ENCODE measurements at places on chromosomes 16 and 17.

DNA sequence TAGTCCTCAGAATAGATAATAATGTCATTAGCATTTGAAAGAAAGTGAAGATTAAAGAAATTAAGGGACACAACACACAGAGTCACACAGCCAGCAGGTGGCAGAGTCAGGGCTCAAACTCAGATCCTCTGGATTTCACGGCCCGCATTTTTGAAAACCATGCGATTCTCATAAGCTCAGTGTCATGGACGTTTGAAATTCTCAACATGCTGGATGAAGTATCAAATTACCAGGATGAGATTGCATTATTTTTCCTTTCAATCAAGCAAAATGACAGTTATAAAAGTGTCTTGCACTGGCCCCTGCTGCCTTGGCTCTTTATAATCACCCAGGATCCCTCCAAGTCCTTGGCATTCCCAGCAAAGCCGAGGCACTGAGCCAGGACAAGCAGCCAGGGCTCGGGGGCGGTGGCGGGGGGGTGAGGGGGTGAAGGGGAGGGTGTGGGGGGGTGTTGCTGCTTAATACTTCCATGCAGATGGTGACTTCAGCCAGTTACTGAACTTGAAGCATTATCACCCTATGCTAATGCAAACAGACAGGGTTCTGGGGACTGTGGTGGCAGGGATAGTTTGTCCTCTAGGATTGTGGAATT, 6.6 kb upstream of the BMERB1 start:
- peaks cover 3% of the 10 kb centered on the region for H3K4me1 ChIP-seq
- DNase-seq: peak; percentile 76
- no peak overlapping the region for H3K4me3 ChIP-seq
- peaks cover 1% of the 10 kb centered on the region for H3K27me3 ChIP-seq
- H3K36me3 ChIP-seq: no peaks in the 10 kb centered on the region
- no peak overlapping the region for H3K27ac ChIP-seq

- H3K36me3 ChIP-seq: no peaks in the 10 kb centered on the region
- H3K27me3 ChIP-seq: peaks cover 11% of the 10 kb centered on the region
- H3K27ac ChIP-seq: no peak overlapping the region
- no peaks in the 10 kb centered on the region for H3K4me1 ChIP-seq
- no peak overlapping the region for H3K4me3 ChIP-seq
- DNase-seq: no peak
Observed at GRCh38 chr16:27818246-27818645, 245.3 kb downstream of the GSG1L start.

DNA sequence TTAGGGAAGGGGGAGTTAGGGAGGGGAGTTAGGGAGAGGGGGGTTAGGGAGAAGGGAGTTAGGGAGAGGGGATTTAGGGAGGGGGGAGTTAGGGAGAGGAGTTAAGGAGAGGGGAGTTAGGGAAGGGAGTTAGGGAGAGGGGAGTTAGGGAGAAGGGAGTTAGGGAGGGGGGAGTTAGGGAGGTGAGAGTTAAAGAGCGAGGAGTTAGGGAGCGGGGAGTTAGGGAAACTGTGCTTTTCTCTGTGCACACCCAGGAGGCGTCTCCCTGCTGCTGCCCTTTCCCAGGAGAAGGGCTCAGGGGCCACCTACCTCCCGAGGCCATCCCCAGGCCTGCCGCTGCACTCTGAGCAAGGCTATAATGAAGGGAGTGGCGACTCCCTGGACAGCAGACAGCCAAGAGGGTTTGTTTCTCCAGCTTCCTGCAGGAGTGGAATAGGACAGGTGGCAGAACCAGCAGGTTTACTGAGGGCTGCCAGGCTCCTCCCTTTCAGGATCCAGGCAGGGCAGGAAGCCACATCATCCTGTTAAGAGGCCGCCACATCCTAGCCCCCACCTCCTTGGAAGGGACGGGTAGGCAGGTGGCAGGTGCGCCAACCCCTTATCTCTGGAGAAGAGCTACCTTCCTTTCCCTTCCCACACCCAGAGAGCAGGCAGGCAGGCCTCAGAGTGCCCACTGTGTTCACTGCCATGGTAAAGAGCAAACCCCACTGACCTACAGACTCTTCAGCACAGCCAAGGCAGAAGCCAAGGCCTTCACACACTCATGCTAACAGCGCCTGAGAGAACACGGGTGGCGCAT, 4.3 kb downstream of the CANT1 start:
- peak; percentile 32 for DNase-seq
- no peak overlapping the region for H3K4me3 ChIP-seq
- peaks cover 4% of the 10 kb centered on the region for H3K36me3 ChIP-seq
- no peaks in the 10 kb centered on the region for H3K27me3 ChIP-seq

- DNase-seq: no peak
- H3K36me3 ChIP-seq: no peaks in the 10 kb centered on the region
- no peaks in the 10 kb centered on the region for H3K4me1 ChIP-seq
Observed at GRCh38 chr17:71933306-71933705, 187.5 kb upstream of the SOX9 start.

DNA sequence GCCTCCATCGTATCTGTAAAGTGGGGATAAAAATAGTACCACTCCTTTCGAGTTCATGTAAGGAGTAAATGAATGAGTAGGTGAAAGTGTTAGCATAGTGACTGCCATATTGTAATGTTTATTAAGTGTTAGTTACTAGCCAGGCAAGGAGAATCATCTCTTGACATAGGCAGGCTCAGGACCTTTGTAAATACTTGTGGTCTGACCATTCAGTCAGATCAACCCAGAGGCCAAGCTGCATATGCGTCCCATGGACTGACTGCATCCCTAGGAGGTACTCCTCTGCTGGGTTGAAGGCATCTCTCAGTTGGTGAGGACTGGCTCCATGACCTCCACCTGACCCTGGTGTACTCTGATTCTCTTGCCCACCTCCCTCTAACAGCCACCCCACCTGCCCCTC, 40.5 kb upstream of the CDRT4 start:
- H3K27me3 ChIP-seq: no peaks in the 10 kb centered on the region
- no peak for DNase-seq
- H3K27ac ChIP-seq: no peak overlapping the region
- peaks cover 4% of the 10 kb centered on the region for H3K4me1 ChIP-seq
- no peak overlapping the region for H3K4me3 ChIP-seq
- peaks cover 5% of the 10 kb centered on the region for H3K36me3 ChIP-seq

DNA sequence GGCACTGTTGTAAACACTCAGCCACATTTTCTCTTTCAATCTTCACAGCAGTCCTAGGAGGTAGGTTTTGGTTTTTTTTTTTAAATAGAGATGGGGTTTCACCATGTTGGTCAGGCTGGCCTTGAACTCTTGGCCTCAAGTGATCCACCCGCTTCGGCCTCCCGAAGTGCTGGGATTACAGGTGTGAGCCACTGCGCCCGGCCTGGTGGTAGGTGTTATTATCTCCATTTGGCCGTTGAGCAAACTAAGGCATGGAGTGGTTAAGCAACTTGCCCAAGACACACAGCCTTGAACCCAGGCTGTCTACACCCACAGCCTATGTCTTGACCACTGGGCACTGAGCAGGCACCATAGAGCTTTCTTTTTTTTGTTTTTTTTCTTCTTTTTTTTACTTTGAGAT, 8.6 kb downstream of the SGCA start:
- no peaks in the 10 kb centered on the region for H3K27me3 ChIP-seq
- H3K4me3 ChIP-seq: no peak overlapping the region
- DNase-seq: no peak
- no peaks in the 10 kb centered on the region for H3K36me3 ChIP-seq
- no peak overlapping the region for H3K27ac ChIP-seq

- H3K4me3 ChIP-seq: no peak overlapping the region
- peaks cover 14% of the 10 kb centered on the region for H3K4me1 ChIP-seq
- no peaks in the 10 kb centered on the region for H3K36me3 ChIP-seq
- no peaks in the 10 kb centered on the region for H3K27me3 ChIP-seq
Observed at GRCh38 chr17:58421711-58422110, 4.4 kb upstream of the RNF43 start.

- H3K4me1 ChIP-seq: no peaks in the 10 kb centered on the region
- no peak overlapping the region for H3K4me3 ChIP-seq
- H3K27me3 ChIP-seq: no peaks in the 10 kb centered on the region
- DNase-seq: no peak
Observed at GRCh38 chr16:85507342-85507741, 105.8 kb upstream of the GSE1 start.
